ENCODE measurements at places on chromosomes 4 and X.

- DNase-seq, result no peak
Observed at GRCh38 chr4:185359767-185360446, 35.8 kb downstream of the LRP2BP start.

GRCh38 chr4:43758836-43759235 lies 689.8 kb downstream of the KCTD8 start:
- DNase-seq, result no peak

GRCh38 chr4:35538807-35539206 lies 705.5 kb downstream of the ARAP2 start:
- DNase-seq, result no peak

GRCh38 chr4:6996481-6996880 lies 46.7 kb upstream of the TADA2B start:
- no peak for DNase-seq

DNA sequence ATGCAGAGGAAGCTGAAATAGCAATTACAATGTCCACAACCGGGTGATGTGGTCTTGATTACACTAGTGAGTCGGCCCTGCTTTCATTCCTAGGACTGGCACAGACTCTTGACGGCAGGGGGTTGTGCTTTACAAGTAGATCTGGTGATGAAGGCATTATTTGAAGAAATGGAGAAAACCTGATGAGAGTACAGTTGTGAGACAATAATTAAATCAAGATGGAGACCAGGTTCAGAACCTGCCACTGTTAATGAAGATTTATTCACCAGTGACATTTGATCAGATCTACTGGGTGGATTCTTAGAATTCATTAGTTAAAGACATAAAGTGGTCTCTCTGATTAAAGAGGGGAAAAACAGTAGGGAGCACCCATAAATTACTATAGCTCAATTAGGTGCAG lies 747.2 kb downstream of the STPG2 start:
- no peak for DNase-seq

DNA sequence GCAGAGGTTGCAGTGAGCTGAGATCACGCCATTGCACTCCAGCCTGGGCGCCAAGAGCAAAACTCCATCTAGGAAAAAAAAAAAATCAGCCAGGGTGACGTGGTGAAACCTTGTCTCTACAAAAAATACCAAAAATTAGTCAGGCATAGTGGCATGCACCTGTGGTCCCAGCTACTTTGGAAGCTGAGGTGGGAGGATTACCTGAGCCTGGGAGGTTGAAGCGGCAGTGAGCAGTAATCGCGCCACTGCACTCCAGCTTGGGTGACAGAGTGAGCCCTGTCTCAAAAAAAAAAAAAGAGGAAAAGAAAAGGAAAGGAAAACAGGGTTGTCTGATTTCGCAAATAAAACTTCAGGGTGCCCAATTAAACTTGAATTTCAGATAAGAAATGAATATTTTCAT lies 106.1 kb downstream of the RBM47 start:
- DNase-seq, result no peak

DNA sequence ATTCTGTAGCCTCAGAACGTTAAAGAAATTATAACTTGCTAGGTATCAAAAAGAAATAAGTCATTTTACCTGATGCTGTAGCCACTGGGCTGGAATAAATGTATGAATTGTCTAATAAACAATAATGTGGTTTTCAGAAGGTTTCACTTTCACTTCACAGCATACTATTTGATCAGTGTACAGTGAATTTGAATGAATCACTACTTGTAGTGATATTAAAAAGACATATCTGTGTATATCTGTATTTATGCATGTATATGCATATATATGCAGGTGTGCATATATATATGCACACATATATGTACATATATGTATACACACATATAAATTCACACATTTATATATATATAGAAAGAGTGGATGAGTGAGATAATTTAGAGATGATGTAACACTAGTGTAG lies 440.0 kb upstream of the PCDH10 start:
- no peak for DNase-seq

DNA sequence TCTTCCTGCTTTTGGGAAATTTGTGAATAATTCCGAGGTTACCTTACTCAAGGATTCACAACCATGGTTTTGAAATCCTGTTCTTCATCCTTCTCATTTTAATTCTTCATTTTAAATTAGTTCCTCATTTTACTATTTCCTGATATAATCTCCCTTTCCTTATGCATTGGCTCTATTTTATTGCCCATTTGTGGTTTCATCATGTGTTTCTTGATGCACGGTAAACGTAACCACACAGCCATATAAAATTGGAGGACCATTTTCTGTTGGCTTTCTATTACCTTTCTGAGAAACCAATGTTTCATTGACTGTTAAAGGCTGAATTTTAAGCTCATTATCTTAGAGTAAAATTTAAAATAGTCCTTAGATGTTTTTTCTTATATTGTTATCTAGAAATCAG lies 100.3 kb upstream of the NDST4 start:
- no peak for DNase-seq

- no peak for DNase-seq
Observed at GRCh38 chrX:75230296-75230695, 43.6 kb upstream of the UPRT start.

Measured in stimulated activated CD4-positive, alpha-beta T cell treated with anti-CD3 and anti-CD28 coated beads, TNF-alpha, amount 100 ng/mL, for 4 hours (primary cell).